Natural killer cell treated with Interleukin-12 subunit alpha and Interleukin-12 subunit beta and Interleukin-15 and Interleukin-18, amount 100 ng/mL, for 72 hours (primary cell): ENCODE measurements at places on chromosomes 12 and 14. TPM values are rescaled to one million over a fixed set of nuclear protein-coding genes. Genes with fewer than 3 reads are reported as not detected.

RNU4-1 gene
- 2,161 TPM for total RNA-seq

- no peak for DNase-seq
- H3K27me3 ChIP-seq = no peaks in the 10 kb centered on the region
- no peak overlapping the region for H3K27ac ChIP-seq
- H3K4me3 ChIP-seq = no peak overlapping the region
- no peaks in the 10 kb centered on the region for H3K36me3 ChIP-seq
These were observed 175.3 kb downstream of the DERA start for GRCh38 chr12:16086462-16086861.

- H3K4me1 ChIP-seq = no peaks in the 10 kb centered on the region
- no peak for DNase-seq
- peaks cover 11% of the 10 kb centered on the region for H3K27me3 ChIP-seq
- no peak overlapping the region for H3K27ac ChIP-seq
- no peak overlapping the region for H3K4me3 ChIP-seq
These were observed 119.7 kb upstream of the VASH1 start for GRCh38 chr14:76641541-76641940.

RFX4 gene
- total RNA-seq = not detected

GRCh38 chr12:51200806-51201205, 17.1 kb downstream of the POU6F1 start:
- H3K36me3 ChIP-seq = no peaks in the 10 kb centered on the region
- DNase-seq = no peak
- H3K4me1 ChIP-seq = no peaks in the 10 kb centered on the region
- H3K4me3 ChIP-seq = no peak overlapping the region
- no peaks in the 10 kb centered on the region for H3K27me3 ChIP-seq

DNA sequence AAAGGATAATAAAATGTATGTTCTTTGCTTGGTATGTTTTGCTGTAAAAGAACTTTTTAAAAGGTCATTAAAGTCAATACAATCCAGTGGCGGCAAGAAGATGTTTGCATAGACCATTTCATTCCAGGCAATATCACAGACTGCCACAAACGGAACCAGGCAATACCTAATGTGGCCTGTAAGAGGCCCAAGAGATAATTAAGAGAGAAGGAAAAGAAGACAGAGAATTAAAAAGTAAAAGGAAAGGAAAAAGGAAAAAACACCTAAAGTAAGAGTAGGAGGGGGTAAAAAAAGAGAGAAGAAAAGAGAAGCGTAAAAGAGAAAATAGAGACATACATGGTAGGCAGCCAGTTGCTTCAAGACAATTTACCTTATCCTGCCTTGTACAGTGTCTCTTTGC, 6.8 kb upstream of the ARHGAP5 start:
- peaks cover 13% of the 10 kb centered on the region for H3K27me3 ChIP-seq
- no peak overlapping the region for H3K27ac ChIP-seq
- no peak overlapping the region for H3K4me3 ChIP-seq

DNA sequence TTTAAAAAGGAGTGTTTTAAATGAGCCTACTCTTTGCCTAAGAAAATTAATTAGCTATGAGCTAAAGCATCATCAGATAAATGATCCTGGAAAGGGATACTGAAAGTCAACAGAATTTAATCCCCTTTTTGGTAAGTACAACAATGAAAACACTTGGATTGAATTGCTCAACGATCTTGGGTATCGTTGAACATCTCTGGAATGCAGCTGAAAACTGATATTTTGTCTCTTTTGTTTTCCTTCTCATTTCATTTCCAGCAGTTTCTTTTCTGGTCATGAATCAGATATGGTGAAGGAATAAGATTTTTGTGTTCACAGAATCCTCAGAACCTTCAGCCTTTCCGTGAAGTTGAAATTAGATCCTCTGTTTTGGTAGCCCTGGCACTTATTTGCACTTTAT, 771.2 kb downstream of the FSCB start:
- H3K36me3 ChIP-seq = no peaks in the 10 kb centered on the region
- no peak overlapping the region for H3K27ac ChIP-seq
- no peak for DNase-seq
- no peaks in the 10 kb centered on the region for H3K4me1 ChIP-seq
- H3K4me3 ChIP-seq = no peak overlapping the region
- no peaks in the 10 kb centered on the region for H3K27me3 ChIP-seq

GRCh38 chr12:119258556-119258955, 76.0 kb upstream of the CCDC60 start:
- H3K36me3 ChIP-seq = no peaks in the 10 kb centered on the region
- no peak overlapping the region for H3K4me3 ChIP-seq
- no peaks in the 10 kb centered on the region for H3K4me1 ChIP-seq
- no peak overlapping the region for H3K27ac ChIP-seq
